ENCODE measurements at places on chromosomes 3 and 15. TPM values are rescaled to one million over a fixed set of nuclear protein-coding genes. Genes with fewer than 3 reads are reported as not detected.

The STRA6 gene
- total RNA-seq: not detected

The WDR5B gene
- total RNA-seq: 4.8 TPM

The PHC3 gene
- total RNA-seq: 56.4 TPM

The CNTN4 gene
- not detected for total RNA-seq

The WDR76 gene
- total RNA-seq: 80.4 TPM

The GUCA1C gene
- not detected for total RNA-seq

The CKMT1A gene
- total RNA-seq: 0.66 TPM

GRCh38 chr3:129304146-129304961 lies 25.7 kb downstream of the HMCES start:
- DNase-seq: peak; percentile 63

DNA sequence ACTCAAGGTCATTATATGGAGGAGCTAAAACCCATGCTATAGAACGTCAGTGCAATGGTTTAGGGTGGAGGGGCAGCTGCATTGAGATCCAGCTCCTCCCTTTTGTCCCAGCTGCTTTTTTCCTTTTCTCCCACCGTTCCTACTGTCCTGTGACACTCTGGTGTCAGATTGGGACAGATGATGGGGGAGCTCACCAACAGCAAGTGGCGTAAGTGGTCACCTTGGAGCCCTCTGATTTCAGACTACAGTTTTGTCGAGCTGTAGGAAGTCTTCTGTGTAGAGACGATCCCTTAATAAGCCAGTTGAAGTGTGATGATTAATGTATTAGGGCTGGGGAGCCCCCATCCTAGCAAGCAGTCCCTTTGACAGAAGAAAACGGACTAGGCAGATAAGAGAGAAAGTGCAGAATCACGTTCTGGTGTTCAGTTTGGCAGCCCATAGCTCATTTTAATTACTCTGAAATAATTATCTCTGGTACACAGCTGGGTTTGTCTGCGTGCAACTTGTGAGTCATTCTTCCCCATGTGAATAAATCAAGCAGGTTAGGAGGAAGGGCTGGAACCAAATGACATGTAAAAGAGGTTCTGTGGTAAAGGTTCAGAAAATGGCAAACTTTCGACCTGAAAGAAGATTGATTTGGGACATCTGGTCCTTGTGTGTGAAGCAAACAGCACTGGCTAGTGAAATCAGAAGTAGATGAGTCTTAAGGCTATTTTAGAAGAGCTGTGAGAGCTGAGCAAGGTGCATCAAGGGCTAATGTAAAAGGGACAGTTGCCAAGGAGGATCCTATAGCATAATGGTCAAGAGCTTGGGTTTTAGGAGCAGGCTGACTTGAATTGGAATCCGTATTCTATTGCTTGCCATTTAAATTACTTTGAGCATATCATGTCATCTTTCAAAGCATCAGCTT lies 241.4 kb downstream of the EDEM1 start:
- DNase-seq: no peak

GRCh38 chr15:85380812-85381642 lies 624 bp downstream of the AKAP13 start:
- DNase-seq: peak; percentile 92

GRCh38 chr3:42696356-42697288 lies 6.0 kb downstream of the HHATL start:
- no peak for DNase-seq

GRCh38 chr3:28698706-28699105 lies 350.1 kb upstream of the AZI2 start:
- no peak for DNase-seq

- DNase-seq: no peak
Measured at GRCh38 chr3:74282202-74282601, 332.3 kb downstream of the CNTN3 start.

GRCh38 chr3:134483195-134483900 lies 2.4 kb downstream of the ANAPC13 start:
- DNase-seq: no peak

- peak; percentile 92 for DNase-seq
Measured at GRCh38 chr15:64067564-64068030, 21.3 kb upstream of the DAPK2 start.

DNA sequence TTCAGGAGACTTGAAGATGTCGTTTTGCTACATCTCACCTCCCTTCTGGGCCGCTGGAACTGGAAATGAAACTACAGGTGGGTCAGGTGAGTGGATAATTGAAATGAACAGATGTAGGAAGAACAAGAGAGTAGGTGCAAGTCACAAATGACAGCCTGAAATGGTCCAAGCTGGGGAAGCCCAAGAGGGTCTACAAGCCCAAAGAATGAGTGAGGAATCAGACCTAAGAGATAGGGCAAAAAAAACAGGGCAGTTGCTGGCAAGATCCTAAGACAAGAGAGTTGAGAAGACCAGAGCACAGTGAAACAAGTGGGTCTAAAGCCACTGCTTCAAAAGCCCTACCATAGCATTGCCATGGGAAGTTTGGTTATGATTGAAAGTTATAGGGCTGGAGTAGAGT lies 67.4 kb upstream of the SNRK start:
- DNase-seq: no peak

DNA sequence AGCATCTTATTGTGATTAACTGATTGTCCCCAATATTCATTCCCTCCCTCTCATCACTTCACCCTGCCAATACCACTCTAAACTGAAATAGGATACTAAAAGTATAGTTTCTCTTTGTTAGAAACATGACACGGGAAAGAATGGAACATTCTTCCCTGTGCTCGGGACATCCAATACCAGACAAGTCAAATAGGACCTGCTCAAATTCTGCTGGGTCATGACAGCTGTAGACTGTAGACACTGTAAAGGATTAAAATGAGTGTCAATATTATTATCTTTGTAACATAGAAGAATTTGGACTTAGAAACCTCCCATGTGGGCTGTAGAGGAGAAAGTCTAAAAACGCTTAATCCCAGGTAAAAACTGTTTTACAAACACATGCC lies 315.0 kb upstream of the NR2E3 start:
- no peak for DNase-seq

DNA sequence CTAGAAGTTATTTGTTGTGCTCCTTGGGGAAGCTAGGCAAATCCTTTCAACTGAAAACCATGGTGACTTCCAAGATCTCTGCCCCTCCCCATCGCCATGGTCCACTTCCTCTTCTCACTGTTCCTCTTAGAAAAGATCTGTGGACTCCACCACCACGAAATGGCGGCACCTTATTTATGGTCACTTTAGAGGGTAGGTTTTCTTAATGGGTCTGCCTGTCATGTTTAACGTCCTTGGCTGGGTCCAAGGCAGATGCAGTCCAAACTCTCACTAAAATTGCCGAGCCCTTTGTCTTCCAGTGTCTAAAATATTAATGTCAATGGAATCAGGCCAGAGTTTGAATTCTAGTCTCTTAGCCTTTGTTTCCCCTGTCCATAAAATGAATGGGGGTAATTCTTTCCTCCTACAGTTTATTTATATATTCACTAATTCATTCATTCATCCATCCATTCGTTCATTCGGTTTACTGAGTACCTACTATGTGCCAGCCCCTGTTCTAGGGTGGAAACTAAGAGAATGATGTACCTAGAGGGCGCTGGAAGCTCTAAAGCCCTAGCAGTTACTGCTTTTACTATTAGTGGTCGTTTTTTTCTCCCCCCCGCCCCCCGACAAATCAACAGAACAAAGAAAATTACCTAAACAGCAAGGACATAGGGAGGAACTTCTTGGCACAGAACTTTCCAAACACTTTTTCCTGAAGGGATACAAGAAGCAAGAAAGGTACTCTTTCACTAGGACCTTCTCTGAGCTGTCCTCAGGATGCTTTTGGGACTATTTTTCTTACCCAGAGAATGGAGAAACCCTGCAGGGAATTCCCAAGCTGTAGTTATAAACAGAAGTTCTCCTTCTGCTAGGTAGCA lies 657 bp downstream of the PATL2 start:
- peak; percentile 83 for DNase-seq

DNA sequence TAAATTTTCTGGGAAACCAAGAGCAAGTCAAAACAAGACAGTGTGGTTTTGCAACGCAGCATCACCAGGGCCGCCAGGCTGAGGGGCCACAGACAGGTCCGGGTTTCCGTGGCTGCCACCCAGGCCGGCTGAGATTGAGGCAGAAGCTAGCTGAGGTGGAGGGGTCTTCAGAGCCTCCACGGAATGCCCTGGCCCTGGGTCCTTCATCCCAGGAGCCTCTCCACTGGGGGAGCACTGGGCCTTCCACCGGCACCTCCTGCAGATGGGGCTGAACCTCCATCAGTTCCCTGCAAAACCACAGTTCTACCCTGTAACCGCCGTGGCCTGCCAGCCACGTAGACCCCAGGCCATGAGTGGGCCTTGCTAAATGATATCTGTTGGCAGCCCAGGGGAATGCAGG lies 152.7 kb downstream of the CHSY1 start:
- no peak for DNase-seq

GRCh38 chr3:169999433-169999832 lies 32.8 kb downstream of the SEC62 start:
- no peak for DNase-seq

All from activated CD4-positive, alpha-beta T cell treated with anti-CD3 and anti-CD28 coated beads, Interleukin-2, amount 10 ng/mL, durations not matched to agents 24 days and 14 days (primary cell).